Omental fat pad (tissue), 4 donors: ENCODE measurements at places on chromosomes 13 and 19. TPM values are rescaled to one million over a fixed set of nuclear protein-coding genes. Genes with fewer than 3 reads are reported as not detected.

The SERPINE3 gene
- 8.8 TPM for total RNA-seq

The FLT3LG gene
- 2.3 TPM for total RNA-seq

The CEBPG gene
- total RNA-seq: 41.1 TPM

The SMAD9 gene
- total RNA-seq: 22.9 TPM

The FGF21 gene
- total RNA-seq: not detected

The SIGLEC5 gene
- total RNA-seq: not detected

The IFNL4 gene
- total RNA-seq: not detected

The ZNF132 gene
- 4.1 TPM for total RNA-seq

The LYPD5 gene
- 15.0 TPM for total RNA-seq
